ENCODE measurements at places on chromosomes 12 and 14.

DNA sequence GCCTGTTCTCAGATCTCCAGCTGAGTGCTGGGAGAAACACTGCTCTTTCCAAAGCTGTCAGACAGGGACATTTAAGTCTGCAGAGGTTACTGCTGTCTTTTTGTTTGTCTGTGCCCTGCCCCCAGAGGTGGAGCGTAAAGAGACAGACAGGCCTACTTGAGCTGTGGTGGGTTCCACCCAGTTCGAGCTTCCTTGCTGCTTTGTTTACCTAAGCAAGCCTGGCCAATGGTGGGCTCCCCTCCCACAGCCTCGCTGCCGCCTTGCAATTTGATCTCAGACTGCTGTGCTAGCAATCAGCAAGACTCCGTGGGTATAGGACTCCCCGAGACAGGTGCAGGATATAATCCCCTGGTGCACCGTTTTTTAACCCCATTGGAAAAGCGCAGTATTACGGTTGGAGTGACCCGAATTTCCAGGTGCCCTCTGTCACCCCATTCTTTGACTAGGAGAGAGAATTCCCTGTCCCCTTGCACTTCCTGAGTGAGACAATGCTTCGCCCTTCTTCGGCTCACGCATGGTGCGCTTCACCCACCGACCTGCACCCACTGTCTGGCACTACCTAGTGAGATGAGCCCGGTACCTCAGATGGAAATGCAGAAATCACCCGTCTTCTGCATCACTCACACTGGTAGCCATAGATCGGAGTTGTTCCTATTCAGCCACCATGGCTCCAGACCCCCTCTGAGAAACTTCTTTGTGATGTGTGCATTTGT, 650.3 kb upstream of the ALG10B start:
- no peaks in the 10 kb centered on the region for H3K36me3 ChIP-seq
- no peaks in the 10 kb centered on the region for H3K27me3 ChIP-seq
- H3K4me1 ChIP-seq: no peaks in the 10 kb centered on the region
- no peak overlapping the region for H3K4me3 ChIP-seq

GRCh38 chr12:89697296-89697695, 11.3 kb downstream of the ATP2B1 start:
- H3K4me1 ChIP-seq: peaks cover 41% of the 10 kb centered on the region
- DNase-seq: no peak
- H3K36me3 ChIP-seq: peaks cover 8% of the 10 kb centered on the region
- peak overlapping the region; percentile 56 for H3K27ac ChIP-seq
- H3K4me3 ChIP-seq: peak overlapping the region; percentile 28

GRCh38 chr12:46065412-46066166, 75.2 kb upstream of the SCAF11 start:
- H3K4me1 ChIP-seq: no peaks in the 10 kb centered on the region
- H3K36me3 ChIP-seq: no peaks in the 10 kb centered on the region
- no peak overlapping the region for H3K27ac ChIP-seq

GRCh38 chr14:102333390-102333789, 13.8 kb downstream of the ZNF839 start:
- H3K27me3 ChIP-seq: no peaks in the 10 kb centered on the region
- no peak overlapping the region for H3K4me3 ChIP-seq
- H3K36me3 ChIP-seq: peaks cover 29% of the 10 kb centered on the region
- DNase-seq: no peak
- no peak overlapping the region for H3K27ac ChIP-seq

GRCh38 chr12:118494776-118495175, 118.4 kb downstream of the SUDS3 start:
- H3K27me3 ChIP-seq: no peaks in the 10 kb centered on the region
- no peaks in the 10 kb centered on the region for H3K36me3 ChIP-seq
- no peak overlapping the region for H3K4me3 ChIP-seq
- no peaks in the 10 kb centered on the region for H3K4me1 ChIP-seq

GRCh38 chr14:59123531-59123930, 64.9 kb upstream of the DAAM1 start:
- H3K27ac ChIP-seq: no peak overlapping the region
- no peaks in the 10 kb centered on the region for H3K36me3 ChIP-seq
- no peak overlapping the region for H3K4me3 ChIP-seq
- no peaks in the 10 kb centered on the region for H3K4me1 ChIP-seq

GRCh38 chr14:31206536-31207286, 882 bp downstream of the HECTD1 start:
- H3K36me3 ChIP-seq: peaks cover 58% of the 10 kb centered on the region
- peaks cover 32% of the 10 kb centered on the region for H3K4me1 ChIP-seq
- H3K4me3 ChIP-seq: peak overlapping the region; percentile 89
- DNase-seq: peak; percentile 56
- no peaks in the 10 kb centered on the region for H3K27me3 ChIP-seq

- H3K27ac ChIP-seq: no peak overlapping the region
- H3K27me3 ChIP-seq: no peaks in the 10 kb centered on the region
- DNase-seq: no peak
Observed at GRCh38 chr14:86799244-86799647, 1193.7 kb downstream of the GALC start.

GRCh38 chr12:123076604-123077297, 74.1 kb downstream of the PITPNM2 start:
- H3K36me3 ChIP-seq: peaks cover 6% of the 10 kb centered on the region
- DNase-seq: peak; percentile 34
- peaks cover 46% of the 10 kb centered on the region for H3K4me1 ChIP-seq
- peak overlapping the region; percentile 94 for H3K27ac ChIP-seq
- peak overlapping the region; percentile 85 for H3K4me3 ChIP-seq
- H3K27me3 ChIP-seq: no peaks in the 10 kb centered on the region

- no peaks in the 10 kb centered on the region for H3K27me3 ChIP-seq
- no peak overlapping the region for H3K27ac ChIP-seq
- H3K4me1 ChIP-seq: peaks cover 4% of the 10 kb centered on the region
- no peak overlapping the region for H3K4me3 ChIP-seq
Observed at GRCh38 chr14:103775506-103775905, 59.9 kb downstream of the ZFYVE21 start.

- no peaks in the 10 kb centered on the region for H3K36me3 ChIP-seq
- H3K4me3 ChIP-seq: no peak overlapping the region
- no peak for DNase-seq
- no peak overlapping the region for H3K27ac ChIP-seq
- H3K27me3 ChIP-seq: peaks cover 37% of the 10 kb centered on the region
Observed at GRCh38 chr14:70073924-70074566, 114.7 kb downstream of the SLC8A3 start.
